ENCODE measurements at places on chromosomes 5 and 9.

DNA sequence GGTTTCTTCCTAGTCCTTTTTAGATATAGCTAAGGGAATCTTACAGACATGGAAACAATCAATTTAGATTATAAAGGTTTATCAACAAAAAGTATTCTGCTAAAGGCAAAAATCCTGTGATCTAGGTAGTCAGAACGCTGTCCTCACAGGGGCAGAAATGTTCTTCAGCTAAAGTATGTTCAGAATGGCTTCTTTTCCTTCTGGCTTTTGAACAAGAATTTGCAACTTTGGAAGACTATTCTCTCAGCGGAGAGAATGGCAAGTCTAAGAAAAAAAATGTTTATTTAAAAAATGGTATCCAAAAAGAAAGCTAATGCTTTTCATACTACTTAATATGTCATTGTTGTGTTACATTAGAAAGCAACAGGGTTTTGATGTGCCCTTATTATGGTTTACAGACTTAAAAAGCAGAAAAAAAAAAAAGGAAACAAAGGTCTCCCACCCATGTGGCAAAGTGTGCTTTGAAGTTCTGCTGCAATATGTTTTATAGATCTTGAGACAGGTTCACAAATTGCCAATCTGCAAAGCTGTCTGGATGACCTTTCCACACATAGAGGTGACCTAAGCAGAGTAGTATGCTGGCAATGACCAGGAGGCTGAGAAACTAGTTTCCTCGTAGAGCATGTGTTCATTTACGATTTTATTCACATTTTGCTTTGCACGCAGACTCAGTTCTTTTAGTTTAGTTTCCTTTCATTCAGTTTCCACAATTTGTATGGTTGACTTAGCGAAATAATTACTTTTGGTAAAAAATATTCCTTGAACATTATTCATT, 45.1 kb upstream of the PJA2 start:
- DNase-seq, result no peak

DNA sequence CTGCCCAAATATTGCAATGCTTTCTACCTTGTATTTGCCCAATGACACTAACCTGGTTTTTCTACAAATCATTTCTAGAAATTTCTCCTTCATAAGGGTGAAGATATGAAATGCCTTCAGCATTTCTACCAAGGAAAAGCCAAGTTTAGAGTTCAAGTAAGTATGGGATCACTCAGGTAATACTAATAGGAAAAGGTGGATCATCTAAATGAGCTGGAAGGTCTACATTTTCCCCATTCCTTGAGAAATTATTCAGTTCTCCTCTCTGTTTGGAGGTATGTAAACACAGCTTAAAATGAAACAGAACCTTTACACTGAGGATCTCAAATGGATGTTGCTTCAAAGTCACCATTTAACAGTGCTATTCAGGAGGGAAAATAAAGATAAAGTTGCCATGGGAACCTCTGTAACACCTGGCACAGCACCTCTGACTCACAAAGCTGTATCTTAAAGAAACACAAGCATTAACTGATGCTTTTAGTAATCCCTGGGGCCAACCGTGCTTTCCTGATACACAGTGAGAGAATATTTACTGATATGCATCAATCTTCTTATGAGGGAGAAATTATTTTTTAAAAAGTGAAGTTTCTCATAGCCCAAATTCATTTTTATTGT, 161.3 kb downstream of the DRD1 start:
- no peak for DNase-seq

- no peak for DNase-seq
Measured at GRCh38 chr9:106859957-106860720, 2.8 kb upstream of the ZNF462 start.

- no peak for DNase-seq
Measured at GRCh38 chr5:141654298-141654697, 3.1 kb upstream of the FCHSD1 start.

- DNase-seq, result no peak
Measured at GRCh38 chr5:60333005-60333571, 366.9 kb downstream of the DEPDC1B start.

DNA sequence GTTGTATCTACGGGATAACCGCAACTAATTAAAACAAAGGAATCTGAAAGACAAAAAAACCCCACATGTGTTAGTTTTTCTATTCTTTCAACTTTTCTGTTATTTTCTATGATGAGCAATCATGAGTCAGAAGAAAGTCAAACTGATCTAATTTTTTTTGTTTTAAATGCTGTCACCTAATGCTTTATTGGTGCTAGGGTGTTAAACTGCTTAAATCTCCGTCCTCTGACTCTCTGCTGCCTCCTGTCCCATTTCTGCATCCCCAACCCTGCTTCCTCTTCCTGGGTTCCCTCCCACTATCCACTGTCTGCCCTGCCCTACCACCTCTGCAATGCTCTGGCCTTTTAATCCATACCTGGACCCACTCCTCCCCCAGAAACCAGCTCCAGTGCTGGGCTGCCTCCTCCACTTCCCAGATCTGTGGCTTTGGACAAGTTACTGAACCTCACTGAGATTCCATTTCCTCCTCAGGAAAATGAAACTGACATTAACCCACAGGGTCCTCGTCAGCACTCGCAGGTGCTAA, 15.7 kb downstream of the PTPN3 start:
- no peak for DNase-seq

DNA sequence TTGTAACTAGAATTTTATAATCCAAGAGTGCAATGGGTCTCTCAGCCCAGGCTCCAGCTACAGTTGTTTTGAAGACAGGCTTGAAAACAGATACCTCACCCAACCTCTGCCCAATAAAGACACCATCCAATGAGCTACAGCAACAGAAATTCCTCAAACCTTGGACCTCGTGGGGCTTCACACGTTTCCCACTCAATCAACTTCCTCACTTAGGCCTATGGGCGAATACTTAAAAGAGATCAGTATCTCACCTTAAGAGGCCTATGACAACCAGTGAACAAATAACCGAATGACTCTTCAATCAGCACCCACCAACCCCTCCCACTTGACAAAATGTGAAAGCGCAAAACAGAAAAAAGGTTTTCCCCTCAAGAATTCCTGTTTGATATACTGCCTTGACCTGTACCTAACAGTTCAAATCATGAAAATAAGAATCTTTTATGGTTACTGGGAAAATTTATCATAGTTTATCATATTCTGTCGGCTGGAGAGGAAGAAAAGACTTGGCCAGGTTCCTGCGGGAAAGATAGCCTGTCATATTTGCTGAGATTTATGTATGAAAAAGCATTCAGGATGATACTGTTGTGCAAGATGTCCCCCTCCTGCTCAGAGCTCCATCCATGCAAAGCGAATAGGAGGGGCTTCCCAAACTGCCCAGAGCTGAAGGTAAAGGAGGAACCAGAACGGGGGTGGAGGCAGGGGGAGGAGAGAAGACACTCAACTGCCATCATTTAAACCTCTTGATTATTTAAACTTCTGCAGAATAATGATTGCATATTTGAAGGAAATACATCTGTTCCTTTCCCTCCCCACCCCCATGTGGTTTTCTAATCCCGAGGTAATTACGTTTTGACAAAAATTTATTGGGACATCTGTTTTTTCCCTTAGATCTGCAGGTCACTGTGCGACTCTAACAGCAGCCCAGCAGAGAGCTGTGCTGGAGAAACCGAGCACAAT, 256.3 kb downstream of the NFIB start:
- DNase-seq, result no peak

DNA sequence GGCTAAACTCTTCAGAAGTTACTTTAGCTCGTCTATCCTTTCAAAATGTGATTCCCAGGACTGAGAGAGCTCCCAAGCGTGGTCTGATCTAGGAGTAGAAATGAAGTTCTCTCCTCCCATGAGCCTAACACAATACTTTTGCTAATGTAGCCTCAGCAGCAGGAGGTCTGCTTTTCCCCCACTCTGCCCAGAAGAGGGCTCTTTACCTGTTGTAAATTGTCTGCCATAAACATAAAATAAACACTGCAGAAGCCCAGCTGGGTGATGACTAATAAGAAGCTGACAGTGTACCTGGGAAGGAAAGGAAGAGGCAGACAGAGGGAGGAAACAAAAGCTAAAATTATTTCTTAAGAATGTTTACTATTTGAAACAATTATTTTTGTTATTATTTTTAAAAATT, 15.4 kb downstream of the SLC36A3 start:
- DNase-seq, result no peak

DNA sequence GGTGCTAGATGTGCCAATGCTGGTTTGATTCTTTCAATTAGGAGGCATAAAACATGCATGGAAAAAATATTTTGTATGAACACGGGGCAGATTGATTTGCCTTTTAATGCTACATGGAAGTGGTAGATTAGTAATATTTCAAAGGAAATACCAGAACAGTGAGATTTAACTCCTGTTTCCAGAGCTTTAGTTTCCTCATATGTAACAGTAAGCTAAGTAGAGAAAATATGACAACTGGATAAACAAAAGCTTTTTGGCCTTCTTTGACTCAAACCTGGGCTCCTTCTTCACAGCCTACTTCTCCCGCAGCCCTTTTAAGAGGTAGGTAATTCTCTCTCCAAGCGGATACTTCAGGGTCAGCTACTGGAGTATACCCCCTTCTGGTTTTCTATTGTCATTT, 254.2 kb upstream of the TRPC7 start:
- no peak for DNase-seq

- DNase-seq, result no peak
Measured at GRCh38 chr5:172943906-172944305, 15.3 kb upstream of the RPL26L1 start.

GRCh38 chr5:73928476-73929070, 302.6 kb downstream of the ARHGEF28 start:
- DNase-seq, result no peak

DNA sequence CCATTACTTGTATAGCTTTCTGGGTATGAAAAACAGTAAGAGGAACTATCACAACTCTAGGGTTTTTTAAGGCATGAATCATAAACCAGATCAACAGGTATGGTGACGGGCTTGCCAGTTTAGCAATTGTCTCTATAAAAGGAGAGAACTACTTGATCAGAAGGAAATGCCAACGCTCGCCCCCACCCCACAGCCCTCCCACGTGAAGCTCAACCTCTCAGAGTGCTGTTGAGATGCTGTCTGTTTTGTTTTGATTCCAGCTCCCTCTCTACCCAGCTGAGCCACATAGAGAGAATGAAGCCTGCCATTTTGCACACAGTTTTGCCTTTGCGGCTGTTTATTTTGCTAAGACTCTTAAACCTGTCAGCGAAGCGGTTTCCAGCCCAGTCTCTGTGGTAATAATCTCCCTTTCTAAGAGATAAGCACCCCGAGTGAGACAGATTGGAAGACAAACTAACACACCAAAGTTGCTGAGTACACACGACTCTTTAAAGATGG, 257.9 kb upstream of the ANKRD55 start:
- DNase-seq, result no peak

DNA sequence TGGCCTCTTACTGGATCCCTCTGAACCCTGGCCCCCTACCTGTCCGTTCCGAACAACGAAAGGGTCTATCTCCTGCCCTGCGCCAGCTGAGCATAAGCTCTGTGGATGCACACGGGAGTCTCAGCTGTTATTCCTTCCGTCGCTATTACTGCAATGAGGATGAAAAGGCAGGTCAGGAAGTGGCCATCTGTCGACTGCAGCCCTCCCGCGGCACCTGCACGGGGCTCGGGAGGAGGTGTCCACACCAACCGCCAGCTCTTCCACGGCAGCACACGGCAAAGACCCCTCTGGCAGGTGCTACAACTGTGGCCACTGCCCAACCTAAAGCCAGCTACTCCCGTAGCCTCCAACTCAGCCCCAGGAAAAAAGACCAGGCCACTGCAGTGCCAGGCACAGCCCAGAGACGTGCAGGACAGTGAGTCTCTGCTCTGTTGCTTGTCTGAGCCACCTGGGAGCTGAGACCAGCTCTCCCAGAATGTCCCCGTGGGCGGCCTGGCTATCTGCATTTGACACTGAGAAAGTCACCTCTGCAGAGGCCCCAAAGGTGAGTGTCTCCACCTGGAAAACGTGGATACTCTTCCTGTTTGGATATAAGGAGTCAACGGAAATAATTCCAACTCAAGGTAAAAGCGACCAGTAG, 19.1 kb downstream of the CAMSAP1 start:
- DNase-seq, result no peak

DNA sequence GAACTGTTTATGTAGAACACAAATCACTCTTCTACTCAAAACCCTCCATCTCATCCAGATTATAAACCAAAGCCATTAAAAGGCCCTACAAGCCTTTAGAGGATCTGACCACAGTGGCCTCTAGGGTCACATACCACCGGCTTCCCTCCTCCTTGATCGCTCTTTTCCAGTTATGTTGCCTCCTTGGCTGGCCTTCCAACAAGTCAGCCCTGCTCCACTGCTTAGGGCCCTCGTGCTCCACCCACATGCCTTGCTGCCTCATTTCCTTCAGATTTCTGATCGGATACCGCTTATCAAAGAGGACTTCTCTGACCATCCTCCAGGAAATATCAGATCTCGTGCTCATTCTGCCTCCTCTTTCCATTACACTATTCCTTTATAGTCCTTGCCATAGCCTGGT, 139.4 kb upstream of the RAI14 start:
- no peak for DNase-seq
